ENCODE measurements at places on chromosomes 13 and 19. TPM values are rescaled to one million over a fixed set of nuclear protein-coding genes. Genes with fewer than 3 reads are reported as not detected.

Gene FGF22
- total RNA-seq: under 0.01 TPM

Gene GDF15
- 0.27 TPM for total RNA-seq

Gene ZNF846
- total RNA-seq: 8.9 TPM

Gene DMKN
- 1.6 TPM for total RNA-seq

DNA sequence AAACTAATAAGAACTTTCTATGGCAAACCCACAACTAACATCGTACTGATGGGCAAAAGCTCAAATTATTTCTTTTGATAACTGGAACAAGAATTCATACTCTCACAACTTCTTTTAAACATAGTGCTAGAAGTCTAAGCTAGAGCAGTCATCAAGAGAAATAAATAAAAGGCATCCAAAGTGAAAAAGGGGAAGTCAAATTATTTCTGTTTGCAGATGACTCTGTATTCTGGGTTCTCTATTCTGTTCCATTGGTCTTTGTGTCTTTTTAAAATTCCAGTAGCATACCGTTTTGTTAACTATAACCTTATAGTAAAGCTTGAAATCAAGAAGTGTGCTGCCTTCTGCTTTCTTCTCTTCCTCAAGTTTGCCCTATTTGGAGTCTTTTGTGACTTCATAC lies 1215.9 kb downstream of the UQCRFS1 start:
- DNase-seq: no peak

DNA sequence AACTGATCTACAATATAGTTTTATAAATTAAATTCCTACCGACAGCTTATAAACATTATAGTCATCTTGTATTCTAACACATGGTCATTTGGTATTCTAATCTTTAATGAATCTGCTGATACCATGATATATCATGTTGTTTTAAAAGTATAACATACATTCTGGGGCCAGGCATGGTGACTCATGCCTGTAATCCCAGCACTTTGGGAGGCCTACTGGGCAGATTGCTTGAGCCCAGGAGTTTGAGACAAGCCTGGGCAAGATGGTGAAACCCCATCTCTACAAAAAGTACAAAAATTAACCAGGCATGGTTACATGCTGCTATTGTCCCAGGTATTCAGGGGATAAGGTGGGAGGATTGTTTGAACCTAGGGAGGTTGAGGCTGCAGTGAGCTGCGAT lies 3.1 kb downstream of the ZNF383 start:
- DNase-seq: no peak

GRCh38 chr19:4361152-4362046 lies 18.0 kb downstream of the MPND start:
- DNase-seq: no peak

DNA sequence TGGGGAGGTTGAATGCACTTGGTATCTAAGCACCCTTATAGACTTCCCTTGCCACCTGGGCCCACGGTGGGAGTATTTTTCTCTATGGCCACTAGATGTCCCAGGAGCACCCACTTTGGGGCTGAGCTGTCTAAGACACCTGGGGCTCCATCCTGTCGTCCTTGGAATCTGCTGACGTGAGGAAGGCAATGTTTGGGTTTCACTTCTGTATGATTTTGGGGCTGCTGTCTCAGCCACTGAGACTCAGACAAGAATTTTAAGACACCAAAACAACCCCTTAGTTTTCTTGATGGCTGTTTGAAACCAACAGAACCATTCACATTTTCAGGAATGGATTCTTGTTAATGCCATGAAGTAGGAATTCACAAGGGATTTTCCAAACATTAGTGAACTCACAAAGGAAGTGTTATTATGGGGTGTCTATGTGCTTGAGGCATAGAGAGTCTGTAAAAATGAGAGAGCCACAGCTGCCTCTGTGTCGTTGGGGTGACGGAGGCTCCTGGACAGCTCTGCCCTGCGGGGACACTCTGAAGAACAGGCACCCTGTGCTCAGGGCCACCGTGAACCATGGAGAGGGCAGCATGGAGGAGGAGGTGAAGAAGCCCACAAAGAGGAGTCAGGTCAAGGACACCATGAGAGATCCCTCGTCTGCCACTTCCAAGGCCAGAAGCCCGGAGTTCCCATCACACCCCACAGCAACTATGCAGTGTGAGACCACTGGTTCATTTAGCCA lies 106.8 kb upstream of the SPATA13 start:
- DNase-seq: peak; percentile 80
